ENCODE measurements at places on chromosomes 7 and 10.

GRCh38 chr7:111528331-111528730 is 34.0 kb downstream of the IMMP2L start:
- no peak for DNase-seq

- DNase-seq: peak; percentile 48
These were observed 259.3 kb downstream of the SNX13 start for GRCh38 chr7:17680943-17681351.

GRCh38 chr10:99977916-99978315 is 31.8 kb downstream of the DNMBP start:
- DNase-seq: peak; percentile 18

GRCh38 chr10:9733766-9734165 is 1283.9 kb upstream of the CELF2 start:
- DNase-seq: no peak

DNA sequence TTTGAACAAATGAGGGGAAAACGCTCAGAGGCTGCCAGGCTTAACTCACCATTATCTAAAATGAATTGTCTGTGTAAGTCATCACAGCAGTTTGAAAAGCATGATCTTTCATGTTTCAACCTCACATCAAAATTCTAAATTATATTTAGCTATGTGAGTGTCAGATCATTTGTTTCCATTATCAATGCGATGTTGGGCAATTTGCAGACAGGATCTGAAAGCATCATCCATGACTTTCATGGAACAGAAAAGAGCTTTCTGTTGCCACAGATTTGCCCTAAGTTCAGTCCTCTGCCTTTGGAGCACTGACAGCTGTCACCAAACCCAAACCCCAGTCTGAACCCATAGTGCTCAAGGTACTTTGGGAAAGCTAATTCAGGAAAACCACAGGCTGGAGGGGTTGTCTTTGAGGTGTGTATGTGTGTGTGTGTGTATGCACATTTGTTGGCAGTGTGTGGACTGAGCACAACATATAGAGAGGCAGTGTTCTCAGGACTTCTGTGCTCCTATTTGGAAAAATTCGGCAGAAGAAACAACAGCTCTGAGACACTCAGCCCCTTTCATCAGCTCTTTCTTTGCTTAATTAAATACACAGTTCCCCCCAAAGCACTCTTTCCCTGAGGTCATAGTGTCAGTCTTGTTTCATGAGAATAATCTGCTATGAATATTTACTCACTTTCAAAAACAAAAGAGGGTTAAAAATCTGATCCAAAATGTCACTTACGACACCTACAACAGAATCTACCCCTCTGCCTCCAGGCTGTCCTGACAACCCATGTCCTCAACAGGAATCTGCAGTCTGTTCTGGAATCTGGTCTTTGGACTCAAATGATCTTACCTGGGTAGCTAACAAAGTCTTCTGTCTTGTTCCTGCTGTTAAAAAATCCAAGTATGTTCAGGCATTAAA is 188.5 kb upstream of the KLF14 start:
- no peak for DNase-seq

GRCh38 chr7:51069411-51070083 is 247.1 kb downstream of the COBL start:
- no peak for DNase-seq

DNA sequence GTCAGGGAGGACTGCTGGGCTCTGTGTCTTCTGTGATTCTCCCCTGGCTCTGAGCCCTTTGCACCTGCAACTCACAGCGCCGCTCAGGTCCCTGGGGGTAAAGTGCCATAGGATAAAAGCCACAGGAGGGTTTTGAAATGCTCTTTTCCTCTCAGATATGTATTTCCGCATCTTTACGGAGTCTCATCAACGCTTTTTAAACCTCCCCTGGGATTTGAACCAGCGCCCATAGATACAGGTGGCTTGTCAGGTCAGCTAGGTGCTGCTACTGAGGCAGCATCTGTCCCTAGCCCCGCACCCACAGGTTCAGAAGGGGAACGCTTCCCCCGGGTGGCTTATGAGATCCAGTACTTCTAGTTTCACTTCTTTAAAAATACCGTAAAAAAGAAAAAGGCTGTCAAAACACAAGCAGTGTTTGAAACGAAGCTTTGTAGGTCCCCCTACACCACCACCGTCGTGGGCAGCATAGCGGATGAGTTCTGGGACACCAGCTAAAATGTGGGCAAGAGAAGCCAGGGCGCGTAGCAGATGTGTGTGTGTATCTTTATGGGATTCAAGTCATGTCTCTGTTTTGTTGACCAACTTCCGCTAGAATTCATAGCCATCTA is 173.5 kb downstream of the CUX1 start:
- no peak for DNase-seq

DNA sequence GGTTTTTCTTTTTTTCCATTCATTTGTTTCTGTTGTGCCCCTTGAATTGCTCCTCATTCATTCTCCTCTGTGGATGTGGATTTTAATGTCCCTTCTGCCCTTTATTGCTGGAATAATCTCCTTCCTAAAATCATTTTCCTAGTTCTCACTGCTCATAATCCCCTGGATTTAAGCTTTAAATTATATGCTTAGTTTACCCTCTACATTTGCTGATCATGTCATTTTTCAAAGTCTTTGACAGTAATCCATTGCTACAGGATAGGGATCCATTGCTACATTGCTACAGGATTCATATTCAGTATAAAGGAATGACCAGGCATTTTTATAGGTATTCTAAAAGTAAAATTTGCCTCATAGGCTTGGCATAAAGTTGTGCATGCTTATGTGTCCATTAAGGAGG is 14.3 kb downstream of the ADAM22 start:
- DNase-seq: no peak

DNA sequence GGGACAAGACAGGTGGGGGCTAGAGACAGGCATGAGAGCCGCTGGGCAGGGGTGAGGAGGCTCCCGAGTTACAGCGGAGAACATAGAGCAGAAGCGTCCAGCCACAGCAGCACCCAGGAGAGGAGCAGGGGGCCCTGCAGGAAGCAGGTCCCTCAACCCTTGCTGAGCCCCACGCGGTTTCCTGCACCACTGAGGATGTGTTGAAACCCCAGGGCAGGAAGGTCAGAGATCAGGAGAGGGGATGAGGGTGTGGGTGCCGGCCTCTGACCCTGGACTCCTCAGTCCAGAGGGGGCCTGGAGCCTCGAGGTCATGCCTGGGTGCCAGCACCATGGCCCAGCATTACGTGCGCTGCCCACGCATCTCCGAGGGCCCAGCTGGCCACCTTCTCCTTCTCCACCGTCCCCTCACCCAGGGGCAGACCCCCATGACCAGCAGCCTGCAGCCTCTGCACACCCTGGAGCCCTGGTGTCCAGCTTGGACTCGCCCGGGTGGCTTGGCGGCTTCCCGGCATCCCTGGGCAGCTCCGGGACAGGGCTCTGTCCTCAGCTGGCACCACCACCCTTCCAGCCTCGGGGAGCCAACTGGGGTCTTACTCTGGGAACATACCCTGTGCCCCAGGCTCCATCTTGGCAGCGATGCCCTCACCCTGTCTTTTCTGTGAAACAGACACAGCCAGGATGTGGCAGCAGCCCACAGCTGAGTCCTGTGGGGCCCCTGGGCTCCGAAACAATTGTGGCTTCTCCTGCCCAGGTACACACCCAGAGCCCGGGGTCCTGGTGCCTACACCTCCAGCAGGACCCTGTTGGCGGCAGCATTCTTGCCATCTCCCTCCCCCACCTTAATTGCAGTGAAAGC is 52.0 kb downstream of the STK32C start:
- DNase-seq: no peak
